ENCODE measurements at places on chromosomes 13 and 19.

- DNase-seq: no peak
Observed at GRCh38 chr19:47581605-47582319, 8.8 kb upstream of the ZNF541 start.

GRCh38 chr19:45079063-45079910, at the start of gene GEMIN7:
TSS of gene GEMIN7 (plus strand) at chr19:45079260. CDS start at chr19:45090115, 10,855 bp downstream.
- no peak for DNase-seq

DNA sequence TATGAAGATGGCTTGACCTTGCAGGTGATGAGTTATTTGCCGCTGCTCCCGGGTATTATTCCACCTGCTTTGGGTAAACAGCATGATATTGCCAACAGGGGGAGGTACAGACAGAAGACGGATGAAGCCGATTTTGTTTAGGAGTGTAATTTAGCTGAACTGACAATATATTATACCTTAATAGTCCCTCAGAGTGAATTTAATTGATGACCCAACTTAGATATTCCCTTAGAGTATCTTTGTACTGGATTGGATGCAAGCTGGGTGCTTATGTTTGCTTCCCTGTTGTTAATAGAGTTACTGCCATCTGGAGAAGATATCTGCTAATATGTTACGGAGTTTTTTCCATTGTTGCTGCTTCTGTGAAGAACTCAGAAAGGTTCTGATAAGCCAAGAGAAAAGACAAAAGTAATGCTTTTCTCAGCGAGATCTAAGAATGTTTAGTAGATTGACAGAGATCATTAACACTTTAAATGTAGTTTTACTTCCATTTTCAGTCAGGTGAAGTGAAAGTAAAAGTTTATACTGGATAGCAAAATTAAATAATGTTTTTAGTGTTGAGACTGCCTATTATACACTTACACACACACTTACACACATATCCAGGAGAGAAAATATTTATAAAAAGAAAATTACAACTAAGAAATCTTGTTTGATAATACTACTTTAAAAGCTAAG, 2220.8 kb upstream of the PCDH20 start:
- DNase-seq: no peak

GRCh38 chr19:10961073-10961860, 437 bp downstream of the SMARCA4 start:
- DNase-seq: no peak

GRCh38 chr19:48338253-48338755, 13.0 kb downstream of the EMP3 start:
- DNase-seq: no peak

GRCh38 chr13:78659450-78659730, 435 bp upstream of the OBI1 start:
- no peak for DNase-seq
